Brain (organoid and tissue), 16 donors: ENCODE measurements at places on chromosomes 7 and 10. TPM values are rescaled to one million over a fixed set of nuclear protein-coding genes. Genes with fewer than 3 reads are reported as not detected.

Gene GGCT
- polyA plus RNA-seq: 49.3 TPM

Gene SYT15
- 0.51 TPM for polyA plus RNA-seq

Gene LIPM
- polyA plus RNA-seq: not detected

Gene AOAH
- polyA plus RNA-seq: 2.6 TPM

Gene C10orf90
- polyA plus RNA-seq: 9.6 TPM

Gene PLEKHS1
- not detected for polyA plus RNA-seq

Gene SYT15B
- polyA plus RNA-seq: 0.61 TPM

Gene NUTM2B
- 1.4 TPM for polyA plus RNA-seq

Gene IL6
- polyA plus RNA-seq: 1.6 TPM

Gene EIF3A
- polyA plus RNA-seq: 53.5 TPM

Gene LIPK
- polyA plus RNA-seq: not detected

Gene PRKAR2B
- 35.8 TPM for polyA plus RNA-seq

Gene GET4
- polyA plus RNA-seq: 37.7 TPM

Gene ECHDC3
- polyA plus RNA-seq: 19.5 TPM

Gene SEMA3D
- 0.22 TPM for polyA plus RNA-seq

Gene NSUN5
- 53.7 TPM for polyA plus RNA-seq

Gene MMP21
- not detected for polyA plus RNA-seq

Gene ZNF212
- 14.7 TPM for polyA plus RNA-seq

Gene ATRNL1
- 3.9 TPM for polyA plus RNA-seq
